ENCODE measurements at places on chromosomes 7 and 10. TPM values are rescaled to one million over a fixed set of nuclear protein-coding genes. Genes with fewer than 3 reads are reported as not detected.

CYP2C9 gene
- total RNA-seq, result not detected

TFPI2 gene
- total RNA-seq, result 106 TPM

CRYGN gene
- not detected for total RNA-seq

NUPR2 gene
- not detected for total RNA-seq

LRRC17 gene
- total RNA-seq, result 0.69 TPM

PLAC9 gene
- total RNA-seq, result 18.0 TPM

ABCB1 gene
- 21.1 TPM for total RNA-seq

NPC1L1 gene
- 0.25 TPM for total RNA-seq

RBP3 gene
- not detected for total RNA-seq

BRAT1 gene
- total RNA-seq, result 22.7 TPM

OLAH gene
- total RNA-seq, result not detected

RAB19 gene
- not detected for total RNA-seq

SPDYE5 gene
- not detected for total RNA-seq

IGF2BP3 gene
- 1.9 TPM for total RNA-seq

IDI1 gene
- 67.5 TPM for total RNA-seq

SLIT1 gene
- 0.12 TPM for total RNA-seq

BMPER gene
- total RNA-seq, result 27.0 TPM

PPRC1 gene
- 105 TPM for total RNA-seq

ATP6V0A4 gene
- not detected for total RNA-seq

VWA2 gene
- 0.48 TPM for total RNA-seq

ZNF92 gene
- total RNA-seq, result 5.0 TPM

OR6B1 gene
- not detected for total RNA-seq

HOXA10 gene
- total RNA-seq, result 1.9 TPM

FEZF1 gene
- total RNA-seq, result 0.19 TPM

STEAP1B gene
- not detected for total RNA-seq

ADRA2A gene
- total RNA-seq, result 50.1 TPM

Measured in omental fat pad (tissue), 4 donors.